ENCODE measurements at places on chromosomes 2 and 18. TPM values are rescaled to one million over a fixed set of nuclear protein-coding genes. Genes with fewer than 3 reads are reported as not detected.

DNA sequence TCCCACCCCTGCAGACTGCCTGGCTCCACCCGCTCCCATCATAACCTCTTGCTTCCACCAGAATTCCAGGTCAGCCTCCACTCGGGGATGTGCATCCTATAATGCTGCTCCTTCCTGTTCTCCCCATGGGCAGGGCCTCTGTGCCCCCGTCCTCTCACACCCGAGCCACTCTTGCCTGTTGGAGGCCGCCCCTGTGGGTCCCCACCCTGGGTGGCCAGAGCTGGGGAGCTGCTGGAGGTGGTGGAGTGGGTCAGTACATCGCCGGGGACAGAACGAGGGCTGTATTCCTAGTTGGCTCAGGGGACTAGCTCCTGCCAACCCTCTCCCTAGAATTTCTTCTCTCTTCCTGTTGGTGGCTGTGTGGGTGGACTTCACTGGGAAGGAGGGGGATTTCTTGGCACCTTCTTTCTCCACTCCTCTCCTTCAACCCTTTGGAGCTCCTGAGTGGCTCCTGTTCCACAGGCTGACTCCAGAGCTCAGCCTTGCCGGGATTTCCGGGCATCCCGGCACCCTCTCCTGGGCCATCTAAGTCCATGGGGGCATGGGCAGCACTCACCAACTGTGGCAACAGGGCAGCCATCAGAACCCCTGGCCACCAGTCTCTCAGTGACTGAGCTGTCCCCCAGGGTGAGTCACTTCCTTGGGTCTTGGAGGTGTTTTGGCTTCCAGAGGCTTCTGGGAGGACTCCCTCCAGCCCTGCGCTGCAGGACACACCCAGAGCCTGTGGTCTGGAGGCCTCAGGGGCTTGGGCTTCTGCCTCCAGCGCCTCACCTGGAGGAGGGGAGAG lies 88.2 kb upstream of the MCFD2 start:
- no peak for DNase-seq

- no peak for DNase-seq
Measured at GRCh38 chr2:187424146-187424545, 23.9 kb downstream of the CALCRL start.

DNA sequence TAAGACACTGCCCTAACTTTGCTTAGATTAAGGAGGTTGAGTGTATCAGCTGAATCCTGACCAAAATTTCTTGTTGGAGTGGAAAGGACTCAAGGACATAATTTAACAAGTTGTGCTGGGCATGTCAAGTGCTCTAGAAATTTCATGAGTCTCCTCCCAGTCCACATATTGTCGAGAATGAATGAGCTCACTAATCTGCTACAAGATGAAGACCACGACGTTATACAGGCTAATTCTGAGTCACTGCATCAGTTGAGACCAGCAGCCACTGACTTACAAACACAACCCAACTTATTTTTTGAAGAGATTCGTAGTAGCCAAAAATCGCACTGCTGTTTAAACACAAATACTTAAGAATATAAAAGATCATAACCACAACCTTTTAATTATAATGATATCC lies 28.7 kb upstream of the SLC8A1 start:
- no peak for DNase-seq

DNA sequence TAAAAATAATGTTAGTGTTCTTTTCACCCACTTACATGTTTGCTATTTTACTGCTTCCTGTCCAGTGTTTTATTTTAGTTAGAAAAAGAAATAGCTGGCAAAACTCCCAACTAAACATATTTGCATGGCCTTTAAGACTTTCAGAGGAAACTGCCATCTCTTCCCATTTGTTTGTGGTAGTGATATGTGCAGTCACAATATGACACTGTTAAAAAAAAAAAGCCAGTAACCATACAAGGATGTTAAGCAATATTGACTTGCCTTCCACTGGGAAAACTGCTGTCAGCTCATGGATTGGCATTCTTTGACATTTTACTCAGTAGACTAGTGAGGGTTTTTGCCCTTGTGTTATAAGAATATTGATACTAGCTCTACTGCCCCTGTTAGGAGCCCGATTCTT lies 29.1 kb downstream of the XIRP2 start:
- no peak for DNase-seq

GRCh38 chr2:128217671-128218070 lies 101.0 kb downstream of the HS6ST1 start:
- DNase-seq = no peak

DNA sequence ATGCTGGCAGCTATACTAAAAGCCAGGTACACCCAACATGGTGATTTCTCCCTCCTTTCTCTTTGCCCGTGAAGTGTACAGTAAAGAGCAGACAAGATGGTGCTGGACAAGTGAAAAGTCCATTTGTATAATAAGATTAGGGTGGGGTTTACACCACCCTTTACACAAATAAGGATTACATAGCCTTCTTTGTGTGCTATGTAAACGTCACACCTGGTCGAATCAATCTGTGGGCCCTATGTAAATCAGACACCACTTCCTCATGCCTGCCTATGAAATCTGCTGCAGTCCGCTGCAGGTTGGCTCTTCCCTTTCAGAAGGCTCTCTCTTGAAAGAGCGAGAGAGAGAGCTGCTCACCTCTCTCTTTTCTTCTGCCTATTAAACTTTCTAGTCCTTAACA lies 1054.3 kb upstream of the SLC39A10 start:
- no peak for DNase-seq

DNA sequence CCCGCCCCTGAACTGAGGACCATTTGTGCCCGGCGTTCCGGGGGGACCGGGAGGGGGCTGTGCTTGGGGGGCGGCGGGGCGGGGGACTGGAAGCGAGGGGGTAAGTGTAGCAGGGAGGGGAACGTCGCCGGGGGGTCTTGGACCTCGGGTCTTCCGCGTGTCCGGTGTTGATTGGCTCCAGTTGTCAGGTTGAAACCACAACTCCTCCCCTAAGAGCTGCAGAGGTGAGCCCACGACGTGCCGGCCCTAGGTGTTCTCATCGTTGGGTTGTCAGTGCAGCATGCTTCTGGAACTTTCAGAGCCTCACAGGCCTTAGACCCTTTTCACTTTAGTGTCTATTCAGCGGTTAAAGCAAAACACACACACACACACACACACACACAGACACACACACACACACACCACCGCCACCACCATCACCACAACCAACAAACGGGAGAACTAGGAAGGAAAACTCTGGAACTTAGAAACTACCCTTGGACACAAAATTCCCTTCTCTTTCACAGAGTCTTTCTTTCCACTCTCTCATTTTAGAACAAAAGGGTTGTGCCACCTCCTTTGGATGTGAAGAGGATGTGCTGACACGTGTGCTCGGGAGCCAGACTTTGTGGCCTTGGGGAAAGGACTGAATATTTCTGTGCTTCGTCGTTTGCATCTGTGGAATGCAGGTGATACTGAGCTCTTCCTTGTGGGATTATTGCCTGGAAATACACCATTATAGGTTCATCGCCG lies 6.7 kb upstream of the DLX2 start:
- DNase-seq = no peak

GRCh38 chr2:239429473-239430350 lies 28.9 kb upstream of the HDAC4 start:
- no peak for DNase-seq

DNA sequence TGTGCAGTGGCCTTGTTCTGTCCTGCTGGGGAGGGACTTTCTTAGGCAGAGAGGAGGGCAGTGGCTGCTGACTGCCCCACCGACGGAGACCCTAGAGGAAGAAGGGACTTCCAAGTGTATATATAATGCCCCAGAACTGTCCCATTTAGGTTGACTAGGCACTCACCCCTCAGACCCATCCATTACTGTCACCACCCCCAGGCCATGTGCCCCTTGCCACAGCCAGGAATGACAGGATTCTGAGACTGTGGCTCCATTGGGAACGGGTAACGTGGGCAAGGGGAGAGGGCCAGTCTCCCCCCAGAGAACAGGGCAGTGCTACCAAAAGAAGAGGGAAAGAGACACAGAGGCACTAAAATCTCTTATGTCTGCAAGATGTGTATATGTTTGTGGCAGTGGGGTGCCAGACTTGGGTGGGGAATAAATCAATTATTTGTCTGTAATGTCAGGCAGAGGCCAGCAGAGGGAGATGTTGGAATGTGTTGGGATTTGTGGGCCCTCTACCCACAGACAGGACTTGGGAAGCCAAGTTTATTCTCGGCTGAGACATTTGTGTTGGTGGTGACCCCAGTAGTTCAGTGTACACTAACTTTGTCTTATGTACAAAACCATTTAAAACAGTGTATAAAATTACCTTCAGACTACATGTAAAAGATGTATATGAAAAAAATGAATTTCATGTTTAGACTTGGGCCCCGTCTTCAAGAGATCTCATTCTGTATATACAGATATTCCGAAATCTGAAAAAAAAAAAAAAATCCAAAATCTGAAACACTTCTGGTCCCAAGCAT lies 24.0 kb upstream of the TMEM37 start:
- DNase-seq = peak; percentile 71

- no peak for DNase-seq
Measured at GRCh38 chr18:32777049-32777448, 4.2 kb upstream of the KLHL14 start.

GRCh38 chr2:201500534-201500933 lies 49.0 kb downstream of the STRADB start:
- DNase-seq = no peak

GRCh38 chr2:195659982-195660890 lies 3.2 kb downstream of the SLC39A10 start:
- DNase-seq = no peak

DNA sequence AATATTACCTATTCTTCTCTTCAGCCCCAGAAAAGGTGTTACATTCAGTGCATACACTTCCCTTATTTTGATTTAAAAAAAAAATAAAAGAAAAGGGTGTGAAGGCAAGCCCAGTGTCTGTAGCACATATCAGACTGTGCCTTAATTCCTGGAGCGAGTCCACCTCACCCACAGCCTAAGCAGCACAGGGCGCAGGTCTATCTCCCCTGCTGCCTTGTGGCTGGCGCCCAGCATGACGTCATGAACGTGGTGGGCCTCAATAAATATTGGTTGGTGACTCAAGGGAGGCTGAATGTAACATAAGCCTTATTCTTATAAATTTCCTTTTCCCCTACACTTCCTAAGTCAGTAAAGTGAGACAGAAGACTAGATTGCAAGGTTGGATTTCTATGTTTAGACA lies 26.4 kb downstream of the ST3GAL5 start:
- no peak for DNase-seq

GRCh38 chr18:61334951-61335683 lies 1.9 kb downstream of the CDH20 start:
- DNase-seq = no peak

DNA sequence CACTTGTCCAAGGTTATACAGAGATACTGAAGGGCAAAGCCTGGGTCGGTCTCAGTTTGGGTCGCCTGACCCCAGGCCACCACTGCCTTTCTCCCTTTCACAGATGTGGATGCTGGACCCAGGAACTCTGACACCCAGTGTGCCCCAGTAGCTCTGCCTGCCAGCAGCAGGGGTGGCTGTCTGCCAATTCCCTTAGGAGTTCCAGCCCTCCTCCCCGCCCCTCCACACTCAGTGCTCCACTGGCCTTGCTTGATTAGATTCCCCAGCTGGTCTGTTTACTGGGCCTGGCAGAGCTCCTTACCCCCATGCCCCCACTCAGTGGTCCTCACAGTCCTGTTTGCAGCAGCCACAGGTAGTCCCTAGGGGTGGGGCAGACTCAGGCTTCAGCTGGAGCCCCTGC lies 75.5 kb downstream of the NPAS2 start:
- no peak for DNase-seq

GRCh38 chr2:159211447-159212396 lies 74.8 kb downstream of the WDSUB1 start:
- DNase-seq = peak; percentile 18

- DNase-seq = no peak
Measured at GRCh38 chr2:160278879-160279177, 78.8 kb upstream of the ITGB6 start.

DNA sequence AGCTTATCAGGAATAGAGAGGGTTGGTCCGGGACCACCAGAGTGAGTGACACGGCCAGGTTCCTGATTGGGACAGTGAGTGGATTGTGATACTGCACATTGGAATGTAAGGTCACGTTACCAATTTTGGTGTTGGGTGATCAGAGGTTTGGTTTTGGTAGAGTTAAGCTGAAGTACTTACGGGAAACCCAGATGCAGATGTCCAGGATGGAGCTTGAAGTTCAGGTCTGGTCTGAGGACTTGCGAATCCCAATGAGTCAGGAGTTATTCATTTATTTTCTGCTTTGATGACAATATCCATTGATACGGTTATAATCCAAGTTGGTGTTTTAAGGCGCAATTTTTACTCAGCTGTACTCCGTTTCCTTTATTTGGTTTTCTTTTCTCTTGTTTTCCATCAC lies 273.6 kb downstream of the ALPK2 start:
- DNase-seq = no peak

DNA sequence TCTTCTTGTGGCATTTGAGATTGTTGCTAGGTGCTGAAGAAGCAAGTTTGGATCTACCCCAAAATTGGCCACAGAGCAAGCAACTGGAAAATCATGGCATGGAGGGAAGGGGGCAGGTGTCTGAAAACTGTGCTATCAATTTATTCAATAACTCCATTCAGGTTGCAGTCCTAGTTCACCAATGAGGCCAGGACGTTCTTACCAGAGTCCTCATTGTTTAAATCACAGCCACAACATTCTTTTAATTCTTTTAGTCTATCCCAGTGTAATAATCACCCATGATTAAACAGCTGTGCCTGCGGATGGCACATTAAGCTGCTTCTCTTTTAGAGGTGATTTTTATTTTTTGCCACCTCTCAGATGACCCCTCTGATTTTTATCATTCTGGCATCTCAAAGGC lies 103.5 kb downstream of the ANKRD44 start:
- no peak for DNase-seq

DNA sequence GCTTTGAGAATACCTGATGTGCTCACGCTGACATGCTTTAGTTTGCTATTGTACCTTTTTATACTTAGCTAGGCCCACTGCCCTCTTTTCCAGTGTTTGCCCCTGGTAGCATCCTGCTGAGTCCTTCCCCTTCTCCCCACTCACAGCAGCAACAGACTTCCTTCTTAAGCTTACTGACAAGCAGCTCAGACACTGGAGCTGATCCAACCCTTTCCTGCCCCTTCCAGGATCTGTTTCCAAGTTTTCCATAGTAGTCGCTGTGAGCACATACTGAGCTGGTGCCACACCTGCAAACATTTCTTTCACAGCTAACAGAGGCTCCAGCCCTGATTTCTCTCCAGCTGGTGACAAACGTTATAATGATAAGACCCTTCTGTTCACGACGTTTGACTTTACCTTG lies 991.4 kb upstream of the CELF4 start:
- DNase-seq = no peak

GRCh38 chr18:56283316-56283715 lies 355.1 kb downstream of the TXNL1 start:
- no peak for DNase-seq

RPL37A gene
- total RNA-seq = 1,983 TPM

DNER gene
- total RNA-seq = 1.3 TPM

CENPA gene
- total RNA-seq = 0.32 TPM

PPP1R1C gene
- total RNA-seq = not detected

MDH1B gene
- total RNA-seq = 0.19 TPM

All from mesenteric fat pad (tissue), 1 donor.